NCI-H2029 (cell line): ENCODE measurements at places on chromosomes 7 and 10.

DNA sequence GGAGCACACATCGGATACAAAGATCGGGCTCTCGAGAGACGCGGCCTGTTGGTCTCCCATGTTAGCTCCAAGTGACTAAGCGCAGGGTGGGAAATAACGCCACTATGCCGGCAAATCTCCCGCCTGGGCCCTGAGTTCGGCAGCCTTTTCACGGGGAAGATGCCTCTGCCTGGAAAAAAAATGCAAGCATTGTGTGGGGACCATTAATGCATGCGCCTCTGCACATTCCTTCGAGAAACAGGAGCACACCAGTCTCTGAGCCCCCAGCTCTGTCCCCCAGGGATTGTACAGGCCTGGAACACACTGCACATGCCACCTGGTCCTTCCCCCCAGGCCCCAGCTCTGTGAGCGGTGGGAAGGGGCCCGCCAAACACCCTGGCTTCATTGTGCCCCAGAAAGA, 44.1 kb downstream of the FBXW4 start:
- DNase-seq, result no peak

DNA sequence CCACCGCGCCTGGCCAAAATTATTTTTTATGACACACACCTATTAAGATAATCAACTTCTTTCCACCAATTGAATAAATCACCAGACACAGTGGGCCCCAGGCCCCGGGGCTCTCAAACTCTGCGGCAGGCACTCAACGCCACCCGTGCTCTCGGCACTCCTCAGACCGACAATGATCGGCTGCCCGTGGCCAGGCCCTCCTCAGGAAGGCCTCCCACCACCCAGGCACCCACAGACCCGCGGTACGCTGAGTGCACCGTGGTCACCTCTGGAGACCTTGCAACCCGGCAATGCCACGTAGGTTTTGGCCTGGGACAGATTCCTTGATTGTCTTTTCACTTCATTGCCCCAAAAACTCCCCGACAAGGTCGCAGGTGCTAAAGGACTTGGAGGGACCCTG, 6.9 kb downstream of the RADIL start:
- no peak for DNase-seq

GRCh38 chr10:63273577-63273976, 140.4 kb downstream of the NRBF2 start:
- peak; percentile 7 for DNase-seq

DNA sequence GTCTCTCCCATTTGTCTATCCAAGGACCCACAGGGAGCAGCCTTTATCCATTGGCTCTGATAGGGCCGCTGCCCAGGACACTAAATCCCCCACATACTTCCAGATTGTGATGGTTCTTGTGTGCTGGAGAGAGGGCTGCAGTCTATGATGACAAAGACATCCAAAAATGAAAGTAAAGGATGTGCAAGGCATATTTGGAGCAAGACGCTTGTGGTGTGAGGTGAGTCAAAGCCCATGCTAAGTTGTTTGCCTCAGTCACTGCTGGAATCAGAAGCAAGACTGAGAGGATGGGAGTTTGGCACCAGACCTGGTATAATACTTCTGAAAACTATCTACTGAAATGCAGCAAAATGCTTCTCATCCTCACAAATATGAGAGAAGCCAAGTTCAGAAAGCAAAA, 22.7 kb downstream of the ZNF22 start:
- no peak for DNase-seq

DNA sequence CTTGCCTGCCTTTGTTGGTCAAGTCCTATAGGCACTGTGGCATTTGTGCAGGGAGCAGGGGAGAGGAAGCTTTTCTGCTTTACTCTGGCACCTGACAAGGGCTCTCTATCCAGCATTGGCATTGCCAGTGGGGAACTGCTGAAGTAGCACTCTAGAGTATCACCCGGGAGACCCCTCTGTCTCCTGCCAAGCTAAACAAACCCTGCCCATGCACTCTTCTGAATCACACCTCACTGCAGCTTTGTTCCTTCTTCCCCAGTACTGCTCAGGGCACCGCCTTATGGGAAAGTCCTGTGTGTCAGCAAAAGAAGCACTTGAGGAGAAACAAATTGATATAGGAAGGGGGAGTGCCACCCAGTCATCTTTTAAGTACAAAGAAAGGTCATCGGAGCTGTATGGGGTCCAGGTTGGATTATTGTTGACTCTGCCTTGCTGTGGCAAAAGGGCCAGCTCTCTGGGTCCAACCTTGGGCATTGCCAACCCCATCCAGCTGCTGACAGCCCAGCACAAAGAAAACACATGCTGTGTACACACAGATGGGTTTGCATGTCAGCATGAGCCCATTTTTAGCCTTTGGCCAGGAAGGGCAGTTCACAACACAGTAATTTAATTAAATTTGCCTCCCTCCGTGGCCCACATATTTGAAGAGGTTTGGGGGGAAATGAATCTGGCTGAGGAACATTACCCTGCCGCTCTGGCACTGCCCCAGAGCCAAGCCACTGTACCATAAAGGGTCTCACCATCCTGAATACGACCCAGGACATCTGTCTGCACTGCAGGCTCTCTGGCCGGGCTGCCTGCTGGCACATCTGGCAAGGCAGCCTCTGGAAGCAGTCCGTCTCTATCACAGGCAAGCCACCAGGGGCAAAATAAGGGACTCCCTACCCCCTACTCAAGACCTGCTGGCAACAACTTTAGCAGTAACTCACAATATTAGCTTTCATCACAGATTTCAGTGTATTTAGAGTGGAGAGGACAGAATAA, 13.1 kb downstream of the LRRC4 start:
- peak; percentile 91 for DNase-seq

DNA sequence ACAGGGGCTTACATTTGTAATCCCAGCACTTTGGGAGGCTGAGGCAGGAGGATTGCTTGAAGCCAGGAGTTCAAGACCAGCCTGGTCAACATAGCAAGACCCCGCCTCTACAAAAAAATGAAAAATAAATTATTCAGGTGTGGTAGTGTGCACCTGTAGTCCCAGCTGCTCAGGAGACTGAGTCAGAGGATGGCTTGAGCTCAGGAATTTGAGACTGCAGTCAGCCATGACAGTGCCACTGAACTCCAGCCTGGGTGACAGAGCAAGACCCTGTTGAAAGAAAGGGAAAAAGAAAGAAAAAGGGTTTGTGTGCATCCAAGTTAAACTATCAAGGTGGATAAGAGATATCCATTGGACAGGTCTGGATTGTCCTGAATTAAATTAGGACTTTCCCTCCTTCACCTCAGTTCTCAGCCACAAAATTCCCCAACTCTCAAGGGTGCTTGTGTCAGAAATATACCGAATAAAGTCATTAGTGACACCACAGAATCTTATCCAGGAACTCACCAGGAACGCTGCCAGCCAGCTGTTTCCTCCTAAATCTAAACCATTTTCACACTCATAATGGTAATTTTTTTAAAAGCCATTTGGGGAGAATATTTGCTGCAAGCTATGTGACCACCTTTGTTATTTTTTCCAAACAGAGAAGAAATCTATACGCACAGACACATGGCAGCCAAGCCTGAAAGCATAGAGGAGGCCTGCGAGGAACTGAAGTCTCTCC, 12.0 kb downstream of the AFAP1L2 start:
- no peak for DNase-seq

DNA sequence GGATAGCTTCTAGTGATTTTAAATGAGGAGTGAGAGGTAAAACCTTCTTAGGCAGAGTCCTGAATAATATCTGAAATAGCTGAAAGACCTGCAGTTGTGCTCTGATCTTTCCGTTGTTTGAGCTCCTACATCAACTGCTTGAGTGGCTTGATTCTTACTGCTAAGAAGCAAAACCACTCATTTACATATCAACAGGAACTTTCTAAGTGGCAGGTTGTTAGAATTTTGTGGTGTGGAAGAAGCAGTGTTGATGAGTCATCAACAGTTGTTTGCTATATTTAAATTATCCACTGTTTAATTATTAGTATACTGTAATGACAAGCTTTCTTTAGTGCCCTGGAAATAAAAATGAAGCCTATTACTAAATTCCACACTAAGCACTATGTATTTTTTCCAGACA, 689.5 kb downstream of the DNAJB9 start:
- DNase-seq, result no peak

- no peak for DNase-seq
Measured at GRCh38 chr10:126935263-126935946, 30.2 kb downstream of the DOCK1 start.
